ENCODE measurements at places on chromosomes 3 and 15.

- no peak for DNase-seq
These were observed 1041.3 kb downstream of the ROBO1 start for GRCh38 chr3:78726545-78726944.

- DNase-seq, result no peak
These were observed 222.3 kb upstream of the CDIN1 start for GRCh38 chr15:36356978-36357601.

DNA sequence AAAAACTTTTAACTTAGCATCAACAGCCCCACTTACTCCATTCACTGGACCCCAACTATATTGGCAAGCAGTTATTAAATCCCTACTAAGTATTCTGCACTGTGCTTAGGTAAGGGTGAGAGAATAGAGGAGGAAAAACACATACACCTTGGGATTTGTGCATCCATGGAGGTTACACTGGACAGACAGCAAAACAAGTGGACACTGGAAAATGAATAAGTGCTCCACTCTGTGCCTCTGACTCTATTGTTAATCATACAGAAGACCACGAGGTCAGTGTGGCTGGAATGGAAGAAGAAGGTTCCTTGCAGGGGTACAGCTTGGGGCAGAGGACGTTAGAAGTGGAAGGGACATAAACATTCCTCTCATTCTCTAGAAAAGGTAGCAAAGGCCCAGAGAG, 3.2 kb downstream of the ADCY5 start:
- DNase-seq, result no peak

DNA sequence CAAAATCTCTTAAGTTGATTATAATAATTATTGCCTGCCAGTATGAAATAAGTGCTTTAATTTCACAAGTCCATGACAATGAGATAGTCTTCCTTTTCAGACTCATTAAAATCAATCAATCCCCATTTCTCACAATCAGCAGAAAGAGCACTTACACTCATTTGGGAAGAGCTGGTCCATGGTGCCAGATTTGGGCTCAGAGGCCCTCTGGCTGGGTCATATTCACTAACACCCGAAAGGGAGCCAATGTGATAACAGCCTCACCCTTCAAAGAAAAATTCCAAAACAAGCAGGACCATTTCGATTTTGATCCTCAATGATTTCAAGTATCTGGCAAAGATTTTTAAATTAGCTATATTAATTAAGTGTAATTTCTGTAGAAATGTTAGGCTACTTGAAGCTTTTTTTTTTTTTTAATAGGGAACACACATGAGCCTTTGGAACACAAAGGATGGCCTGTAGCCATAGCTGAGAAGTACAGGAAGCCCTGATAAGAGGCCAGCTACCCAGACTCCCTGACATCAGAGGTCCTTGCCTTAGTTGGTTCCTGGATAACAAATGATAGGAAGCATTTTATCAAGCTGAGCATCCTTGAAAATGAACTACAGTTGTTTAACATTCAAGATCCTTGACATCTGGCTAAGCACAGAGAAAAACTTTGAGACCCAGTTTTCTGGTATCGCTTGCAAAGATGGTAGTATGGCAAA, 17.1 kb downstream of the MCF2L2 start:
- DNase-seq, result no peak

- DNase-seq, result no peak
These were observed 11.1 kb downstream of the TFG start for GRCh38 chr3:100720426-100720825.

- no peak for DNase-seq
These were observed 37.8 kb downstream of the CEMIP start for GRCh38 chr15:80816936-80817335.

DNA sequence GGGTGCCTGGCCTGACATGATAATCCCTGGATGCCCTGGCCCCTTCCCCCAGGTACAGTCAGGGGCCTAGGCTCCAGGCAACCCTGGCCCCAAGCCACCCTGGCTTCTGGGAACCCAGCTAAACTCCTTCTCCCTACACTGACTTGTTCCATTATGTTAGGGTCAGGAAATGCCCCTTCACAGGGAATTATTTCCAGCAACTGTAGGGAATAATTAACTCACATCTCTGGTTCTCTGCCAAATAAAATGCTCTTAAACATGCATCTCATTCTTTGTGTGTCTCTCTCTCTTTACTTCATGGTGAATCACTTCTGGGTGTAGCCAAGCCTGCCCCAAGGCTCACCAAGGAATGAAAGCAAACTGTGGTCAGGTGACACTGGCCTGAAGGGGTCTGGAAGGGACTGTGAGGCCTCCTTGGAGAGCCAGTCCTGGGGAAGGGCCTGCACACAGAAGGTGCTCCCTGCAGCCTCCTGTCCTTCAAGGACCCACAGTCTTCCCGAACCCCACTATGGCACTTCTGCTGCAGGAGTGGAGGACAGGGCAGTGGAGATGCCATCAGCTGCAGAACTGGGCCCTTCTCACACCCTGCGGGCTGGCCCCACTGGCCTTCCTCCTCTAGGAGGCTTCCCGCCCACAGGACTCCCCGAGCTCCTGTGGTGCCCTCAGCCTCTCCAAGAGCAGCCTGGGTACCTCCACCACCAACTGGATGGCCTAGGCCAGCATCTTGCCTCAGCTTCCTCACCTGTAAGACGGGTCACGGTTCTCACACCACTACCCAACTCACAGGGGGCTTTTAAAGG, 17.6 kb downstream of the TKT start:
- DNase-seq, result no peak

DNA sequence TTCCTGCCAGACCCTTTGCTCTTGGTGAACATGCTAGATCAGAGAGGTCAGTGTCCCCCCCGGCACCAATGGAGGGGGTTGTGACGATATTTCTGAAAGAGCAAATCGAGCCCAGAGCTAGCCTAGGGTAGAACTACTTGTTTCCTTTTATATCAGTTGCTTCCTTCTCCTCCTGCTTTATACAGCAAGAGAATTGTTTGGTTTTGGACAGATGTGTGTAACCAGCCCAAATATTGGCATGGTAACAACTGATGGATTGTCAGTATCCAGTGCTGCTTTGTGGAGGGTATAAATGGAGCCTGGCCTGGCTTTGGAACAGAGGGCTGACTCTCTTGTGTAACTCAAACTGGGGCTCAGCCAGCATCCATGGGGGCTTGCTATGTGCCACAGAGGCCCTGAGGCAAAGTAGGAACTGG, 27.2 kb downstream of the SNX1 start:
- no peak for DNase-seq

DNA sequence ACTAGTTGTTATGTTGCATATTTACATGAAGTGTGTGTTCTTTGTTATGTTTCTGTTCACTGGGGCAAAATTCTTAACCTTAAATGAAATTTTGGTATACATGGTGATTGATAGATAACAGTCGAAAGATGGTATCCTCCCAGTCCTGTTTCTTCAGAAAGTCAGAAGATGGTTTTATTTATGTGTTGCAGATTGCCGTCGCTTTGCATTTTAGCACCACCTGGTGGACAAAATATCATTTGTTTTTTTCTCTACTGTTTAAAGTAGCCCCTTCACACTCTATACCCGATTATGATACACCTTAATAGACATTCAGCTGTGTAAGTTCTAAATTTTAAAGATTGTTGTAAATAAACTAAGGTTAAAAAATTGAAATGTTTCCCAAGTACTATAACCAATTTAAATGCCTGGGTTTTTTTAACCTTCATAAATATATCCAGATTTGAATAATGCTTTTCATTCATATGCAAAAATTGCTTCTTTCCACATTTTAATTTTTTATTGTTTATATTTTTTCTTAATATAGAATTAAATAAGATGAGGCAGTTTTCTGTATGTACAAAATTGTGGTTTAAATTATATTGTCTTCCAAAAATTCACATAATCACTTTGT, 152.2 kb downstream of the ALCAM start:
- peak; percentile 68 for DNase-seq

- no peak for DNase-seq
These were observed 93.1 kb downstream of the DNASE1L3 start for GRCh38 chr3:58117561-58118181.

DNA sequence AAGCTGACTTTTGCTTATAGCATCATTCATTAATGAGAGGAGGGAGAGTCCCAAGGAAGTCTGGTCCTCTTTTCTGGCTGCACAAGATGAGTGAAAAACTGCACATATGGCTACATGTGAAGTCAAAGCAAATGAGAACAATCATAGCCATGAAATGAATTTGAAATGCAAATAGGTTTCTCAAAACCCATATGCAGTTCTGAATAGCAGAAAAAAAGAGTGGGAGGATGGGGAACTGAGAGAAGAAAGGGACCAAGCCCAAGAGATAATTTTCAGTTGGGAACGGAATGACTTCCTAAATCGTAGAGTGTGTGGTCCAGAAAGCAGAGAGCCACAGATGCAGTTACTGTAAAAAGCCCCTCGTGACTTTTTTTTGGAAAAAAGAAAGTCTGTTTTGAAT, 66.3 kb downstream of the GTPBP8 start:
- DNase-seq, result no peak

GRCh38 chr15:60656041-60656440, 177.1 kb upstream of the ICE2 start:
- DNase-seq, result no peak

DNA sequence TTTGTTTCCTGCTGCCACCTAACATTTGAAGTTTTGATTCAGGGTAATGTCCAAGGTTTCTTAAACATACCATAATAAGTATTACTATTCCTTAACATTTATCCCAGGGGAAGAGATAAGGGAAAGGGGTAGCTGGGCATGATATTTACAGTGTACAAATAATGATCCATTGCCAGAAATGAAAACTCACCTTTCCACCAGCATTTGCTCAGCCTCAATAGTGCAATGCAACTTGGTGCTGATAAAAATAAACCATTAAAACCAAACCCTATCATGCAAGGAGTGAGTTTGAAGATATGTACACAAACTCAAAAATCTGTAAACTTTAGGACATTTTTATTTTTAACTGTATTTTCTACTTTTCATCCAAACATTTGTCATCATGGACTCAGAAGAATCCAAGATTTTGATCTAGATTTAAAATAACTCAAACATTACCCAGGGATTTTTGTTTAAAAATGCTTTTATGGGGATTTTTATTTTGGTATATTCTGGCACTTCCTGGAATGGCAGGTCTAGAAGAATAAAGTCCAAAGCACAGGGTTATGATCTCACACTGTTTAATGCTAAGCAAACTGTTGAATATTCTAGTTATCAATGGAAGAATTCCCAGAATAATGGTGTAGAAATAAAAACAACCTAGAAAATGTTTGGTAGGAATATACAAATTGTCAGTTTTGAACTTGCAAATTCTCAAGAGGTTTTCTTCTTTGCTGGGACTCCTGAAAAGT, 32.5 kb upstream of the SLC2A2 start:
- no peak for DNase-seq

GRCh38 chr3:159934216-159934615, 54.4 kb upstream of the IL12A start:
- no peak for DNase-seq

DNA sequence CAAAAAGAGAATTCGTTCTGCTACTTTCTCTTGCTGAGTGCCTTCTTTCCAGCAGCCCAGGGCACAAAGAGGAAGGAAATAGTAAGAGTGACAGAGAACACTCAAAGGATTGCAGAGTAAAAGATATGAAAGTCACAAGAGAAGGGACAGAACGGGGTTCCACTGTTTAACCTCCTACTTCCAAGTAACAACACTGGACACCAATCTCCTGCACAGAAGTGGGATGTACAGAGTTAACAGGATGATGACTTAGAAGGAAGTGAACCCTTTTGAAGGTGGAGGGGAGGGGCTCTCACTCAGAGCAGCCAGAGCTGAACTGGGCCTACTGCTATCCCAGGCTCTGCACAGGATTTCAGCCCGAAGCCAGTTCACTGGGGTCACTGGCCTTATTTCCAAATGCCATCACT, 130.1 kb upstream of the PRICKLE2 start:
- DNase-seq, result no peak

GRCh38 chr3:71118436-71118835, 465.1 kb downstream of the FOXP1 start:
- DNase-seq, result no peak

GRCh38 chr3:45544024-45544716, 50.4 kb upstream of the LIMD1 start:
- DNase-seq, result no peak

DNA sequence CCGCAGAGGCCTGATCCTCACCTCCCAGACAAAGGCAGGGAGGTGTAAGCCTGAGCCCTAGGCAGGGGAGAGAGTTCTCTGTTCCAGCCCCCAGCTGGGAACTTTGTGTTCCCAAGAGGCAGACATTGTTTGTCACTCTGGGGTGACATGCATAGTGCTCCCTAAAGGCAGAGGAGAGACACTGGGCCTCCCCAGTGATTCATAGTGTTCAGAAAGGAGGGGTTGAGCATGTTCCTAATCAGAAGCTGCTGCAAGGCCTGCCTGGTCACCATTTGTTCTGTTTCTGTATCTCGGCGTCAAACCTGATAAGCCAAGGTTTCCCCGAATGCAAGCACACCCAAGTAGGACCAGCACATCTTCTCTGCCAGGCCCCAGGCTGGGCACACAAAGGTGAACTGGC, 24.0 kb upstream of the SLC6A6 start:
- no peak for DNase-seq

DNA sequence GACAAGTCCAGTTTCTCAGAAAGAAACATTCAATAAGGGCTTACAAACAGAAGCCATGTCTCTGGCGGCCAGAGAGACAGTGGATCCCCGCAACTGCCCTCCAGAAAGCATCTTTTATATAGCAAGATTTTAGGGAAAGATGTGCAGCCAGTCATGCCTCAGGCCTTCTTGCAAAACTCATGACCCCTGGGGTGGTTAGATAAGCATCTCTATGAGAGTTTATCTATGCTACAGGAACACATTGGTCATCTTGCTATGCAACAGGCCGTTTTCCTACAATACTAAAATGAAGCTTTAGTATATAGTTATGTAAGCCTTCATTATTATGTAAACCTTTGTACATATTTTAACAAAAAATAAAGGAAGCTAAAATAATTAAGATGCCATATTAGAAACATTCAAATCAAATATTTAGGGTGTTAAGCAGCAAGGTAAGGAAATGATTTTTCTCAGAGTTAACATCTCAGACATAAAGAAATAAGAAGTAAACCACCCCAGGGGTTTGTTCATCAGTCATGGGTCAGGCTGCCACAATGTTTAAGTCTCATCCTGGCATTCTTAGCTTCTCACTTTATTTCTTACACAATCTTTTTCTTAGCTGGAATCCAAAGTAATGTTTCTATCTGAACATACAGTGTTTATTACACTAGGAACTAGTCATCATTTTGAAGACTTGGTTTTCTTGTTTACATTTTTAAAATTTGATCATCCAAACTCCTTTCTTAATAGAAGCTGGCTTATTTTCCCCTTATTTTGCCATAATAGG, 6.3 kb upstream of the FSIP1 start:
- DNase-seq, result no peak

DNA sequence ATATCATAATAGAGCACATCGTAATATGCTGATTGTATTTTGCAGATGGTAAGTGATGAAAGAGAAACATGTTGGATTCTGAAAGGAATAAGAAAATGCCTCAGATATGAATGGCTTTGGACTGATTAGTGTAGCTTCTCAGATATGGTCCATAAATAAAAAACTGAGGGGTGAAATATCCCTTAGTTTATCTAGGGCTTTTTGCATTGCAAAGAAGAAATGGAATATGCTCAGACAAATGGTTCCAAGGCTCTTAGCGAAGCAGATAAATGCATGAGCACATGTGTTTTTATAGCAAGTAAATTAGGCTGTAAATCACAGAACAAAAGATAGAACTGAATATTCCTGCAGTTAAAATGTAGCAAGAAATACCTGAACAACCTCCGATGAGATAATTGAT, 820.9 kb upstream of the GRM7 start:
- no peak for DNase-seq
